ENCODE measurements at places on chromosomes 4 and X. TPM values are rescaled to one million over a fixed set of nuclear protein-coding genes. Genes with fewer than 3 reads are reported as not detected.

DNA sequence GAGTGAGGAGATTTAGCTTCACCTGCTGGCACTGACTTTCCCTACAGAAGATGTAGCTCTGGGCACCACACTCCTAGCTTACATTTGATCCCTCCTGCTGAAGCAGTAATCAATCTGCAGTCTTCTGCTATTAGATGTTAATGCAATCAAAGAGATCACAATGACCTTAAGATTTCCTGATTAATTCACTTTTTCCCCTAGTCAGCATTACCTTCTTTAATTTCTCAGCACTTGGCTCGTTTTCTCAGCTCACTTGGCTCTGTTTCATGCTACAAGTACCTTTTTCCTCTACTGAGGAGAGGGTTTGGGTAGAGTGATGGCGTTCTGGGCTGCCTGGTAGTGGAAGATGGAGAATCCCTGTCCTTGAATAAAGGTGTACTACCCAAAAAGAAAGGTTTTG is 113.0 kb upstream of the PAK3 start:
- DNase-seq = no peak

DNA sequence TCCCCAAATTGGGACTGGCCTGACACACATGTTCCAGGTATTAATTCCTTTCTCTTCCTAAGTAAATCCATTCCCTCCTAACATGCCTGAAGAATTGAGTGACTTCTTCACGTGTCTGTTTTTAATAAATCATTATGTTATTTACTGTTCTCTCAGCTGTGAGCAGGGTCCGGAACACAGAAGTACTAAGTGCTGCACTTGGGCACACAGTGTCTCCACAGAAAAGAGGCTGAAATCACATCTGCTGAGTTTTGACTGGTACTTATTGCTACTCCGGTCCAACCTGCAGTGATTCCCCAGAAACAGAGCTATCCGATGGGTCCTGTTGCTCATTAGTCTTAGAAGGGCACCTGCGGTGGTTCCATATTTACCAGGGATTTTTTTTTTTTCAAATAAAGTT is 202.6 kb downstream of the RBM46 start:
- no peak for DNase-seq

DNA sequence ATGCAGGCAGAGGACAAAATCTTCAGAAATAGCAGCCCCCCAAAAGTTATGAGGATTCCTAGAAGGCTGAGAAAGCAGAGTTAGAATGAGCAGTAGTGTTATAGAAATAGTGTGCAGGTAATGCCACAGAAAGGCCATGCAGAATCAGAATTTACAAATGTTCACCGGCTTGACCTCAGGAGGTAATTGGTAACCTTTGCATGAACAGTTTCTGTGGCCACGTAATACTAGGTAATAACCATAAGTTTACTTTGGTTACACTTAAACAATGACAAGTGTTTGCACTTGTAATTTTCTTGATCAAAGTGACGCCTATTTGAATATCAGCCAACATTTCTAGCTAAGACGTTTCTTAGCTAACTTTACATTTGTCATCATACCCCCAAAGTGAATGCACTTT is 393.6 kb downstream of the GPAT3 start:
- no peak for DNase-seq

Gene SORCS2
- total RNA-seq = 52.5 TPM

Data from sciatic nerve (tissue), 2 donors.